ENCODE measurements at places on chromosomes 3 and 15.

GRCh38 chr3:14414846-14415464 lies 12.5 kb downstream of the SLC6A6 start:
- no peak for DNase-seq

DNA sequence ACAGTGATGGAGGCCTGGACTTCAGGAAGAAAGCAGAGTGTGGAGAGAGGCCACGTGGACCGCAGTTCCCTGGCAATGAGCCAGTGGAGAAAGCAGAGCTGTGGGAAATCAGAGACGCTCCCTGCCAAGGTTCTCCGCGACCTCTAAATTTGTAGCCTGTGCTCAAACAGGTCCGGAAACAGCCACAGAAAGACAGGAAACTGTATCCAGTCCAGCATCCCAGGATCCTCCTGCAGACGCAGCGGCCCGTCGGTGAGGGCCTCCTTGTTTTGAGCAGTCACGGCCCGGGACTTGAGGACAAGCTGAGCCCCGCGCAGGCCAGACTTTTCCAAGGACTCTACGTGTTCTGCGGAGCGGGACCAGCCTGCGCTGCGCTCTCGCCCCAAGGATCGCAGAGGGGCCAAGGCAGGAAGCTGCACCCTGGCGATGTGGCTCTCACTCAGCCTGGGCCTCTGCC lies 22.3 kb downstream of the RPSA start:
- DNase-seq = no peak

DNA sequence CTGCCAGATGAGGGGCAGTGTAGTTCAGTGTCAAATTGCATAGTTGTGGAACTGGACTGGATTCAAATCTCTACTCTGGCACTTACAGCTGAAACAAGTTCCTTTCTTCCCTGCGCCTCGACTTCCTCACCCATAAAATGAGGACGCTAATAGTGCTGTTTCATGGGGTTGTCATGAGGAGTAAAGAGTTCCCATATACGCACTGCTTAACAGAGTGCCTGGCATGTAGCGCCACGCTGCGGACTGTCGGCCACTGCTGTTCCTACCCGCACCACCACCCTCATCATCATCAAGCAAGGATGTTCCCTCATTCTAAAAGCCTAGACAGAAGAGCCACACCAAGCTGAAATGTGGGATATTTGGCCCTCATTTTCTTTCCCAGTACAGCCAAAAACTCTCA lies 91.9 kb downstream of the CHDH start:
- no peak for DNase-seq

GRCh38 chr3:61877359-61878138 lies 316.2 kb downstream of the PTPRG start:
- DNase-seq = no peak

DNA sequence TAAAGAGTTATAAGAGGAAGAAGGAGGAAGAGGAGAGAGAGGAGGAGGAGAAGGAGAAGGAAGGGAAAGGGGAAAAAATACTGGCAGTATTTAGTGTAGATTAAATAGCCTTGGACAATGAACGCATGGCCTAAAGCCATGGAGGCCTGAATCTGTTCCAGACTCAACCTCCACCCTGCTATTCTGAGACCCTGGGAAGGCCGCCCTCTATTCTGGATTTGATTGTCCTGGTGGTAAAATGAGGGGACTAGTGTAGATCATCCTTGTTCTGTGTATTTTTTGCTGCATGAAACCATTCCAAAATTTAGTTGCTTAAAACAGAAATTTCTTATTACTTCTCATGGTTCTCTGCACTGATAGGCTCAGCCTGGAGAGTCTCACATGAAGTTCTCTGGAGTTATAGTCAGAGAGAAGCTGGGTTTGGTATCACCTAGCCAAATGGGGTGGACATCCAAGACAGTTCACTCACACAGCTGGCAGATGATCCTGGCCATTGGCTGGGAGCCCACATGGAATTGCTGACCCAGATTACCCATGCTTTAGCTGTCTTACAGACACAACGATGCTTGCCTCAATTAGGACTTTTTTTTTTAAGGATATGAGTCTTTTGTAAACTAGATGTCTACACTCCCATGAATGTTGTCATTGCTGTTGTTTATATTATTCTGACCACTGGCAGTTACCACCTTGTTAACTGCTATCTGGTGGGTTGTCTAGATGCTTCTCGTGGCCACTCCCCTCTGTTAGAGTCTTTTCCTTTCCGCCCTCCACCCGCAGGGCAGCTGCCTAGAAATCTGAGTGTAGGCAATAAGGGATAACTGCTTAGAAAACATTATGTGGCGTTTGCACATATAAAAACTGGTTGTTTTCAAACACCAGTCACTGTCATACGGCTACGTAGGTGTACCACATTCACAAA lies 149.9 kb downstream of the SST start:
- no peak for DNase-seq

GRCh38 chr3:135268941-135269532 lies 474.0 kb downstream of the EPHB1 start:
- DNase-seq = no peak

- no peak for DNase-seq
These were observed 65.5 kb downstream of the MYO1E start for GRCh38 chr15:59307165-59307537.

GRCh38 chr15:33132233-33132580 lies 62.3 kb downstream of the FMN1 start:
- no peak for DNase-seq

DNA sequence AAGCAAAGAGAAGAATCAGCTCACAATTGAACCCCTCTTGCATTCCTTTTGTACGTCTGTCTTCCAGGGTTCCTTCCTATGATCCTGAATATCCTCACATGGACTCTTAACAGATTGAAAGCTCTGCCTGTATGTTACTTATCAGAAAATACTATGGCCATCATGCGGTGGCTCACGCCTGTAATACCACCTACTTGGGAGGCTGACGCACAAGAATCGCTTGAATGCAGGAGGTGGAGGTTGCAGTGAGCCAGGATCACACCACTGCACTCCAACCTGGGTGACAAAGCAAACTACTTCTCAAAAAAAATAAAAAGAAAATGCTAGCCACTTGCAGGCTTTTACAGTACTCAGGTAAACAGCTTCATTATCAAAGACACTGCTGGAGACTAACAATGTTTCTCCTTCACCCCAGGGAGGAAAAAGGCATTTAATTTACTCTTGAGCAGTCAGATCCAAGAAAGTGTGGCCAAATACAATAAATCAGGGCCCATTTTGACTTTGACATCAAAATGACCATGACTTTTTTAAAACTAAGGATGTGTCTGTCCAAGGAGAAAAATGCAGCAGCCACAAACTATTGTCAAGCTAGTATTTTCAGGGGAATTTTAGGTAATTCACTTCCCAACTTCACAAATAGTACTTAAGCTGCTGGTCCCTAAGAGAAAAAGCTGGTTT lies 27.3 kb downstream of the NPTN start:
- no peak for DNase-seq

- no peak for DNase-seq
These were observed 741.8 kb downstream of the FHIT start for GRCh38 chr3:60509471-60509870.

DNA sequence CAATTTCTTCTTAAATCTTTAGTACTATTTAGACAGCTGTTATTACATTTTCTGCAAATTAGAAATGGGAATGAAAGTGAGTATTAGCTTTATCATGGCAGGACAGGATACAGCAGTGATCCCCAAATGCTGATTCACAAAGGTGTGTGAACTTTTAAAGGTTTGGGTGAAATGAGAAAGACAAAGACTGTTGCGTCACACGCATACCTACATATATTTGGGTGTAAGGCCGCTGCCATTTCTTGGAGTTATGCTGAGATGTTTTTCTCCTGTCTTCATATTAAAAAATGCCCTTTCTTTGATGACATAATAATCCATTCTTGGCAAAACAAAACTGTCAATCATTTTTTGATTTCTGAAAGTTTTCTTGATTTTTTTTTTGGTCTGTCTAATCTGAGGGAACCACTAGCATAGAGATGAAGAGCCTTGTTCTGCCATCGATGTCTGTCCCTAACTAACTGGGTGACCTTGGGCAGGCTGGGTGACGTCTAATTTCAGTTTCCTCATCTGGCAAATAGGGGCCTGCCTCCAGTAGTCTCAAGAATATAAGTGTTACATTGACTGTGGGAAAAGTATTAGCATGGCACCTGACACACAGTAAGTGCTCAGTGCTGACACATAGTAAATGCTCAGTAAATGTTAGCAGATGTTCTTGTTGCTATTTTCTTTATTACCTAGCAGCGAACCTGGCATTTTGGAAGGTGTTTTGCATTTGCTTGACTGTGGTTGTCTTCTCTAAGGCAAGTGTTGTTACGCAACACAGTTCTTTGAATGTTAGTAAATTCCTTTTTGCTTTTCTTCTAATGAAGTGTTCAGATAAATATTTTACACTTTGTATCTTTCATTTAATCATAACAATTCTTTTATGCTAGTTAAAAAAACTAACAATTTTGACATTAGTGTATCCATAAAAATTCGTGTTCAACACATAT lies 5.0 kb downstream of the MITF start:
- no peak for DNase-seq

GRCh38 chr3:188034989-188035388 lies 119.0 kb upstream of the LPP start:
- no peak for DNase-seq

DNA sequence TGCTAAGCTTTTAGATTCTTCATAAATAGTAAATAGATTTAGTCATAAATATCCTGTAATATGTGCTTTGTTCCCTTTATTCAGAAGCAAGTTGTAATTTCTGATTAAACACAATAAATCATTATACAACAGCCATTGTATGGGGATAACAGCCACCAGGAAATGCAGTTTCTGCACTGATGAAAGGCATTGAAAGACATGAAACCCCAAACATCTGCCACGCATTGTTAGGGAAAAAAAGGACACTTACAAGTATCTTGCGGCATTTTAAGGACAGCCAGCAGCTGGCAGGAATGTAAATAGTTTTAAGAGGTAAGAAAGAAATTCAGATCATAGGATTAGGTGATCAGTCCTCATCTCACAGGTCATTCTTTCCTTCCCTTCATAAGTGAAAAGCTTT lies 801.1 kb upstream of the LMCD1 start:
- no peak for DNase-seq

DNA sequence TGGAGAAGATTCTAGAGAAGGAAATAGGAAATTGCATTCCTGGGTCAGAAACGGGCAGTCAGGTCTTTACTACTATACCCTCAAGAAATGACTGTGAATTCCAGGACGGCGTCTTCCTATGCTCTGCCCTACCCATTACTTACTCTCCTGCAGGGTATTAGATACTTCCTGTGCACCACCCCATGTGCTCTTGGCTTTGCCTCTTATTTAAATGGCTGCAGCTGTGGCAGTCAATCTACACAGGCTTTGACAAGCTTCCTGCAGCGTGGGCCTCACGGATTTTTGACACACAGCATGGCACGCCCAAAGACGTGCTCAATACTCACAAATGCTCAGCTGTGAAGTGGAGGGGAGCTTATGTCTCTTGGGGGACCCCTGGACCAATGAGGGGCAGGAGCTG lies 206.1 kb downstream of the SV2B start:
- no peak for DNase-seq

DNA sequence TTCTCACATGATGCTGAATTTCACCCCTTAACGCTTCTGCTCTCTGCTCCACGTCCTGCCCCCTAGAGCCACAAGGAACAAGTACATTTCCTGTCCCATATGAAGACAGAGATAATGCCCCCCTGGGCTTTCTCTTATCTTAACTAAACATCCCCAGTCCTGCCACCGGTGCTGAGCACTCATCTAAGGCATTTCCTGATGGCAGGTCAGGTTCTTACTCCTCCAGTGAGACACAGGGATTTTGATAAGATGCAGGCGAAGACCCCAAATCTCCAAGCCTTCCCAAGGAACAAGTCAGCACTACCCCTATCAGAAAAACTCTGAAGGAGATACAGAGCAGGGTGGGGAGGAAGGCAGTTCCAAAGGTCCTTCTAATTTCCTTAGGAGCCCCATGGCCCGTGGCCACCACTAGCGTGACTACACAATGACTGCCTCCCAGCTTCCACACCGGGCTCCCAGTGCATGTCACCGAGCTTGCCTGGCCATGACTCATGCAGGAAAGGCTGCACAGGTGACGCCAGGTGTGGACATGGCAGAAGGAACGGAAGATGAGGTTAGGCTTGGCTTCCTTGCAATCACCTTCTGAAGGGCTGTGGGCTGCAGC lies 152.9 kb downstream of the XXYLT1 start:
- no peak for DNase-seq

GRCh38 chr3:97974996-97975395 lies 2.8 kb upstream of the RIOX2 start:
- no peak for DNase-seq

GRCh38 chr15:83248151-83249029 lies 36.1 kb downstream of the BNC1 start:
- DNase-seq = no peak

- DNase-seq = no peak
These were observed 18.6 kb downstream of the ACOX2 start for GRCh38 chr3:58518291-58518789.

- no peak for DNase-seq
These were observed 33.7 kb downstream of the ARMC8 start for GRCh38 chr3:138220788-138221187.

- no peak for DNase-seq
These were observed 460 bp upstream of the ZMAT3 start for GRCh38 chr3:179072100-179072438.
